ENCODE measurements at places on chromosomes 5 and 9.

GRCh38 chr5:23977997-23978396, 470.6 kb downstream of the PRDM9 start:
- no peak overlapping the region for H3K4me3 ChIP-seq
- no peaks in the 10 kb centered on the region for H3K27me3 ChIP-seq
- no peak overlapping the region for H3K27ac ChIP-seq
- no peaks in the 10 kb centered on the region for H3K36me3 ChIP-seq
- DNase-seq, result no peak

DNA sequence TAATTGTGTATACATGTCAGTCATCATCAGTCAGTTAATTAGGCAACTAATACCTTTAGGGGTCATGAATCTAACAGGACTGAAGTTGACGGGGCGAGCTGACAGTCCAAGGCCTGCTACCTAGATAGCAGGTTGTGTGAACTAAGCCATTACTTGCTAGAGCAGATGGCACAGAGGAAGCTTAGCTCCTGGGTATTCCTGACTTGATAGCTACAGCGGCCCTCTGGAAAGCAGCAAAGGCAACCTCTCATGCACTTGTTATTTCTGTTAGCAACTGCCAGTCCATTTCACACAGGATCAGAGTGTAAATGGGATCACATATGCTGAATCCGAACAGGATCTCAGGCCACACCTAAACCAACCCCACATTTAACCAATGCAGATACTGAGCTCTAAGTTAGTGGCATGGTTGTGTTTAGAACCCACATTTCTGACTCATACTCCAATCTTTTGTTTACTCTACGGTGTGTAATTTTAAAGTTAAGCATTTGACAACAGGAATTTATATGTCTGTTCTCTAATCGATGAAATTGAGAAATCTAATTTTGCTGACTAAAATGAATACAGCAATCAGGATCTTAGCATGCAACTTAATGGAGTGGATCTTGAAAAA, 521.3 kb upstream of the ZNF608 start:
- H3K4me1 ChIP-seq, result no peaks in the 10 kb centered on the region
- H3K27ac ChIP-seq, result no peak overlapping the region
- no peaks in the 10 kb centered on the region for H3K27me3 ChIP-seq
- no peak overlapping the region for H3K4me3 ChIP-seq
- DNase-seq, result no peak

DNA sequence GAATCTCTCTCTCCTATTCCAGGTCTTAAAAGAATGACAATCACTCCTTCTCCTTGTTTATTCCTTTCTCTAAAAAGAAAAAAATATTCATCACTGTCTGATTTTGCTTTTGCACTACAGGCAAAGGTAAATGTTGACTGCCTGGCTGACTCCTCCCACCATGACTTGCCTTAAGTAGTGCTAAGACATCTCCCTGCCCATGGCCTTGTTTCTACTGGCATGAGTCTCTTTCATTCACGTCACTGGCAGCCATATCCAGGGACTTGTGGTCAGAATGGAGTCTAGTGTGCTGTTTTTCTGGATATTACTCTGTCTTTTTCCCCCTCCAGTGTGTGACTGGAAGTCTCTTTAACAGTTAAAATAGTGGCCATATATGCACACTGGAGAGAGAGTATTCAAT, 522.9 kb upstream of the DAB2 start:
- H3K4me1 ChIP-seq, result no peaks in the 10 kb centered on the region
- no peak overlapping the region for H3K27ac ChIP-seq
- H3K27me3 ChIP-seq, result no peaks in the 10 kb centered on the region
- no peaks in the 10 kb centered on the region for H3K36me3 ChIP-seq
- H3K4me3 ChIP-seq, result no peak overlapping the region
- no peak for DNase-seq

- no peak overlapping the region for H3K4me3 ChIP-seq
- H3K4me1 ChIP-seq, result peaks cover 16% of the 10 kb centered on the region
- no peak for DNase-seq
- no peak overlapping the region for H3K27ac ChIP-seq
- no peaks in the 10 kb centered on the region for H3K27me3 ChIP-seq
Measured at GRCh38 chr5:68303754-68304420, 88.3 kb downstream of the PIK3R1 start.

DNA sequence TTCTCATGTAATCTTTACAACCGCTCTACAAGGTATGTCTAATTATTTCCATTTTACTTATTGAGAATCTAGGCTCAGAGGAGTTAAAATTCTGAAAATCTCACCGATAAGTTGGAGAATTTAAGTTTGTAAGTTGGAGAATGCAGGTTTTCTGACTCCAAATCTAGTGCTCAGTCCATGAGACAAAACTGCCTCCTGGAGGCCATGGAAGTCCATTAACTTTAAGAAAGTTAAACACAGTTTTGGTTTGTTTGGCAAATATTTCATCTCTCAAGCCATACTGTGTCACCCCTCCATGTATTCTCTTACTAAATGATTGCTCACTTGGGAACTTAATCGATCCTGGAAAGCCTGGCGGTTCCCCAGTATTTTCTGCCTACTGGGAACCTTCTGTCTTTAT, 52.6 kb downstream of the INIP start:
- DNase-seq, result no peak
- H3K36me3 ChIP-seq, result no peaks in the 10 kb centered on the region
- no peaks in the 10 kb centered on the region for H3K27me3 ChIP-seq
- no peak overlapping the region for H3K4me3 ChIP-seq
- no peaks in the 10 kb centered on the region for H3K4me1 ChIP-seq
- no peak overlapping the region for H3K27ac ChIP-seq

All from esophagus squamous epithelium (tissue), 5 donors.